ENCODE measurements at places on chromosomes 1 and 21. TPM values are rescaled to one million over a fixed set of nuclear protein-coding genes. Genes with fewer than 3 reads are reported as not detected.

The NBPF14 gene
- total RNA-seq = 42.0 TPM

The CHI3L1 gene
- not detected for total RNA-seq

The H6PD gene
- 53.1 TPM for total RNA-seq

The HSPA6 gene
- total RNA-seq = 8.1 TPM

The PEAR1 gene
- 32.0 TPM for total RNA-seq

The RXRG gene
- total RNA-seq = 10.7 TPM

The KCNE1 gene
- 10.2 TPM for total RNA-seq

The OXCT2 gene
- 4.5 TPM for total RNA-seq

The CA6 gene
- not detected for total RNA-seq

- H3K4me1 ChIP-seq = no peaks in the 10 kb centered on the region
- no peak for DNase-seq
- no peaks in the 10 kb centered on the region for H3K27me3 ChIP-seq
- no peaks in the 10 kb centered on the region for H3K36me3 ChIP-seq
Observed at GRCh38 chr1:54615531-54616279, 7.6 kb downstream of the FAM151A start.

GRCh38 chr1:54945393-54945936, 35.0 kb upstream of the TMEM61 start:
- no peak overlapping the region for H3K4me3 ChIP-seq
- no peaks in the 10 kb centered on the region for H3K4me1 ChIP-seq
- DNase-seq = no peak
- H3K27me3 ChIP-seq = no peaks in the 10 kb centered on the region
- no peak overlapping the region for H3K27ac ChIP-seq
- no peaks in the 10 kb centered on the region for H3K36me3 ChIP-seq

DNA sequence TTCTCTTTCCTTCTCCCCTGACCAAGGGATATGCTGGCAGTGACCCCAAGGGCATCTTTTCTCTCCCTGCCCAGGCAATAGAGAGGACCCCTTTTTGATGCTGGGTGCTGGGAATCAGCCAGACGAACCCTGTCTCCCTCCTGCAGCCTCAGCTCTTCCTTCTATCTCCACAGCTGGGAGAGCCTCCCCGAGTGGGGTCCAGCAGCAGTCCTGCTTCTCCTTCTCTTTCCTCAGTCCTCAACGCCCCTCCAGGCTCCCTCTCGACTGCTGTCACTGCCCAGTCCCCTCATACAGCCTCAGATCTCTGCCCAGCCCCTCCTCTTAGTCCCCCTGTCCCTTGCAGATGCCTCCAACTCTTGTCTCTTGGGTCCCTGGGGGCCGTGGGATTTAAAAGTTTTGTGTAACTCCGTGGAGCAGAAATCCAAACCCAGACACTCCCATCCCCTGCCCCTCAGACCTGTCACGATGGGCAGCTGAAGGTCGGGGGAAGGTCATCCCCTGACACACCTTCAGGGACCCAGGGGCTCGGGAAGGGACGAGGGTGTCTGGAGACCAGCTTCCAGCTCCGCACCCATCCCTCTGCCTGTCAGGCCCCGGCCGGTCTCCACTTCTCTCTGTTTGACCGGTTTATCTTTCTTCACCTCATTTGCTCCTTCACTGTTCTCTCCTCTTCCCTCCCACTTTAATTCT, 5.8 kb upstream of the ETV3L start:
- no peak overlapping the region for H3K4me3 ChIP-seq
- DNase-seq = no peak
- H3K27me3 ChIP-seq = no peaks in the 10 kb centered on the region
- H3K4me1 ChIP-seq = no peaks in the 10 kb centered on the region

- peaks cover 13% of the 10 kb centered on the region for H3K4me1 ChIP-seq
- no peaks in the 10 kb centered on the region for H3K27me3 ChIP-seq
- no peaks in the 10 kb centered on the region for H3K36me3 ChIP-seq
Observed at GRCh38 chr1:110616587-110616986, 10.4 kb upstream of the KCNA2 start.

DNA sequence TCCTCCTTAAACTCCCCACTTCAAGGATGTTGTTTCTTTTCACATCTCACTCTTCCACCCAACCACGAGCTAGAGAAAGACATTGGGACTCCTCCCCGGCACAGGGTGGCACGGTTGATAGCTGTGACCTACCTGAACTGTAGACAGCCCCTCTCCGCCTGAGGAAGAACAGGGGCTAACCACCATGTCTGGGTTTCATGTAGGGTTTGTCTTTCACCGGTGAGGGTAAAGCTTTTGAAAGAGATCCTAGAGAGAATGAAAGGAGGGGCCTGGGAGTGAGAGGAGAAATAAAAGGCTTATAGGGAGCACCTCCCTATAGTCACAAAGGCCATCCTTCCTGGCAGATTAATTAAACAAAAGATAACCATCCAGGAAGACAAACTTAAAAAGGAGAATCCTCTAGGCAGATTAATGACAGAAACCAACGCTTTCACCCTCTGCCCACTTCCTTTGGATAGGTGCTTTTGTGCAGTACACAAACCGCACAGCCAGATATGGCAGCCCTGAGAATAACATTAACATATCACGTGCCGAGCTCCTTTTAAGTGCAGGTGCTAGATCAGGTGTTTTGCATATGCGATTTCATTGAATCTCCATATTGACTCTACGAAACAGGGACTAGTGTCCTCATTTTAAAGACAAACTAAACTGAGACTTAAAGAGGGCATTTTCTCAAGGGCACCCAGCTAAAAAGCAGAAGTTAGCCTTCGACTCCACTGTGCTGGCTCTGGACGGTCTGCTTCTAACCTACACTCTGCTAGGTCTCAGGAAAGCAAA, 178.1 kb upstream of the RUNX1 start:
- no peak for DNase-seq
- no peak overlapping the region for H3K4me3 ChIP-seq
- no peak overlapping the region for H3K27ac ChIP-seq
- H3K4me1 ChIP-seq = peaks cover 12% of the 10 kb centered on the region
- no peaks in the 10 kb centered on the region for H3K27me3 ChIP-seq
- no peaks in the 10 kb centered on the region for H3K36me3 ChIP-seq

- H3K36me3 ChIP-seq = no peaks in the 10 kb centered on the region
- no peak overlapping the region for H3K4me3 ChIP-seq
- no peak overlapping the region for H3K27ac ChIP-seq
- H3K27me3 ChIP-seq = no peaks in the 10 kb centered on the region
- peaks cover 30% of the 10 kb centered on the region for H3K4me1 ChIP-seq
- DNase-seq = no peak
Observed at GRCh38 chr1:41658431-41659158, 174.1 kb upstream of the EDN2 start.

GRCh38 chr1:31764312-31765040, at the start of gene ADGRB2:
ADGRB2 (minus strand) TSS chr1:31764340; CDS start chr1:31757221, 7,119 bp downstream.
- no peak within 1 kb of the TSS for H3K27ac ChIP-seq
- peaks cover 30% of the 10 kb centered on the region for H3K27me3 ChIP-seq
- H3K36me3 ChIP-seq = no peaks in the 10 kb centered on the region
- H3K4me3 ChIP-seq = peak within 1 kb of the TSS; percentile 36
- H3K4me1 ChIP-seq = no peaks in the 10 kb centered on the region

DNA sequence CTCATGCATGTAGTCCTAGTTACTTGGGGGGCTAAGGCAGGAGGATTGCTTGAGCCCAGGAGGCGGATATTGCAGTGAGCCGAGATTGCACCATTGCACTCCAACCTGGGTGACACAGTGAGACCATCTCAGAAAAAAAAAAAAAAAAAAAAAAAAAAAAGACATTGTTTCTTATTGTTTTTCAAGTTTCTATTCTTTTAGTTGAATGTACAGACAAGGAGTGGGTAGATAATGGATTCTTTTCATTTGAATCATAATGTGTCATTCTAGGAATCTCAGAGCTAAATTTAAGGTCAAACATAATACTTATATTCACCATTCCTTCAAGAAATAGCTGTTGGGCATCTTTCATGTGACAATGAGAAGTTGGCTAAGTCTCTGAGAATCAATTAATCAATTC, 157.0 kb upstream of the C21orf91 start:
- H3K4me3 ChIP-seq = no peak overlapping the region
- H3K36me3 ChIP-seq = no peaks in the 10 kb centered on the region
- H3K27me3 ChIP-seq = no peaks in the 10 kb centered on the region
- DNase-seq = no peak

- H3K4me1 ChIP-seq = no peaks in the 10 kb centered on the region
- no peaks in the 10 kb centered on the region for H3K27me3 ChIP-seq
Observed at GRCh38 chr1:97770376-97770775, 150.5 kb downstream of the DPYD start.

- peak overlapping the region; percentile 49 for H3K4me3 ChIP-seq
- H3K27me3 ChIP-seq = no peaks in the 10 kb centered on the region
- peaks cover 33% of the 10 kb centered on the region for H3K4me1 ChIP-seq
- DNase-seq = no peak
- no peaks in the 10 kb centered on the region for H3K36me3 ChIP-seq
- H3K27ac ChIP-seq = no peak overlapping the region
Observed at GRCh38 chr1:24503059-24503751, 569 bp downstream of the RCAN3 start.

GRCh38 chr1:218394989-218395388, 49.9 kb downstream of the TGFB2 start:
- no peaks in the 10 kb centered on the region for H3K36me3 ChIP-seq
- no peaks in the 10 kb centered on the region for H3K27me3 ChIP-seq
- no peak overlapping the region for H3K4me3 ChIP-seq
- H3K4me1 ChIP-seq = peaks cover 4% of the 10 kb centered on the region
- no peak overlapping the region for H3K27ac ChIP-seq
- DNase-seq = no peak

DNA sequence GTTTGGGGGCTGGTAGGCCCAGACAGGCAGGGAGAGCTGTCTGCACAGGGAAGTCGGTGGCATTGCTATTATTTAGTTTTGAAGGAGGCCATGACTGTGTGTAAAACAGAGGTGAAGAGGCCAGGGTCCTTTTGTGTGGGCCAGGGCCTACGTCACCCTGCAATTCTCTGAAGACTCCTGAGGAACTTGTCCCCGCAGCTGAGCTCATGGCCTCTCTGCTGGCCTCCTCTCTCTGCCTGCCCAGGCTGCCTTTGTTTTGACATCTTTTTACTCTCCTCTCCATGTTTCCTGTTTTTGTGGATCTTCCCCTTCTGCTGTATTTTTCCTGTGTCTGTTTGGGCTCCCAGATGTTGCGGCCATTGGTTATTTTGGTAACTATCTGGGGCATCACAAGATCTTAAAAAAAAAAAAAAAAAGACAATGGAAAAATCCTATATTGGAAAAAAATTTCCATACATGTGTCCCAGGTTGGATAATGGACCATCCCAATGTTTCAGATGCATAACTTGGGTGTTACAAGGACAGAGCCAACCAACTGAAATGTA, 280.7 kb downstream of the RPS6KC1 start:
- no peak overlapping the region for H3K27ac ChIP-seq
- H3K27me3 ChIP-seq = no peaks in the 10 kb centered on the region
- no peaks in the 10 kb centered on the region for H3K36me3 ChIP-seq

DNA sequence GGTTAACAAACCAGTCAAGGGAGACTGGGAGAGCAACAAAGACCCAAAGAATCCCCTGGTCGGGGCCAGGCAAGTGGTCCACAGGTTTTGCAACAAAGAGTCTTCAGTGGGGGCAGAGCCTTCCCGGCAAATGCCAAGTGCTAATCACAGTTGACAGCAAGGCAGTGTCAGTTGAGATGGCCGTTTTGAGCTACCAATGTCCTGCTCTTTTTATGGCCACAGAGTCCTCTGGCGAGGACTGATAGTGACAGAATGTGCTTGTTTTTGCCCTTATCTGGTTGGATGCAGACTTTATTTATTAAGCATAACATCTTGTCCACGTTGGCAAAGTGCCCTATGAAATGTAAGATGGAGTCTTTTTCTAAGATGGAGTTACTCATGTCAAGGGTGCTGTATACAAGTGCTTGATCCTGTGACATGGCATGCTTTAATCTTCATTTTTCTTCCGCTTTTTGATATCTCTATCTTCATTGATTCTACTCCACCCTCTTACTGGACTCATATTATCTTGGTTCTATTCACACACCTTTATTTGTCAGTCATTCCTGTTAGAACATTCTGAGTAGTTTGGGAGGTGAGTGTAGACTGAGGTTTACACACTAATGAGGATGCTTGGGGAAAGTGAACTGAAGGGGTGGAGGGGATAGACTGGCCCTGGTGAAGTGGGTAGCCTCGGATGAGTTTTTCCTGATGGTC, 51.8 kb downstream of the KCNK1 start:
- no peak overlapping the region for H3K4me3 ChIP-seq
- no peak for DNase-seq
- no peak overlapping the region for H3K27ac ChIP-seq
- H3K27me3 ChIP-seq = no peaks in the 10 kb centered on the region

DNA sequence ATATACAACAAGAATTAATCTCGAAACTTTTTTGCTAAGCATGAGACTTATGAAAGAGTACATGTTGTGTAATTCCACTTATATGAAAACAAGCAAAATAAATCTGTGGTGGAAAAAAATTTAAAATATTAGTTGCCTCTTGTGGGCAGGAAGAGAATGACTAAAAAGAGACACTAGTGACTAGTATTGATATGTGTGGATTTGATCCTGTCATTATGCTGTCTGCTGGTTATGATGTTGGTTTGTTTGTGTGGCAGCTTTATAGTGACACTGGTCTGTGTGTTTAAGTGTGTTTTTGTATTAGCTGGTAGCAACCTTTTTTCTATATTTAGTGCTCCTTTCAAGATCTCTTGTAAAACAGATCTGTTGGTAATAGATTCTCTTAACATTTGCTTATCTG, 267.8 kb upstream of the NRIP1 start:
- no peaks in the 10 kb centered on the region for H3K36me3 ChIP-seq
- no peak overlapping the region for H3K4me3 ChIP-seq
- H3K4me1 ChIP-seq = no peaks in the 10 kb centered on the region

DNA sequence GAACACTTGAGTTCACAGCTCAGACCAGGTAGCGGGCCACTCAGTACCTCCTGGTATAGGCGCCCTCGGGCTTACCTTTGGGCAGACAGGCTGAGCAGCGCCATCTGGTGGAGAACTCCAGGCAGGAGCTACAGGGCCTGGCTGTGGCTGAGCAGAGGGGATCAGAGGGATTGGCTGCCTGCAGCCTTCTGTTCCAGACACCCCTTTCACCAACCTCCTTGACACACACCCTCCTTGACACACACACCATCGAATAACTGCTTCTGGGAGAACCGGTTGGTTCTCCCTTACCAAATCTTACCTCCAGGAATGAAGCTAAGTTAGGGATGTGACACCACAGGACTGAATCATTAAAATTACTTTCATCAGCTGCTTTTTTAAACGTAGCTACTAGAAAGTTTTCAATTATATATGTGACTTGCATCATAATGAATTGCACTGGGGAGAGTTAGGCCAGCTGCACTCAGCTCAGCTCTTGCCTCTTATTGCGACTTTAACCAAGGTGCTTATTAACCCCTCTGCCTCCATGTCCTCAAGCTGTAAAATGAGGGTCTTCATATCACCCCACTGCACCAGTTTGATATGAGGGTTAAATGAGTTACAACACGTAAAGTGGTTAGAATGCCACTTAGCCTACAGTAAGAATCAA, 6.6 kb downstream of the LIN28A start:
- no peaks in the 10 kb centered on the region for H3K36me3 ChIP-seq
- no peak overlapping the region for H3K4me3 ChIP-seq
- H3K27me3 ChIP-seq = peaks cover 59% of the 10 kb centered on the region

GRCh38 chr1:78049396-78049795, 3.6 kb downstream of the GIPC2 start:
- H3K4me3 ChIP-seq = no peak overlapping the region
- no peaks in the 10 kb centered on the region for H3K36me3 ChIP-seq
- no peaks in the 10 kb centered on the region for H3K27me3 ChIP-seq
- no peak overlapping the region for H3K27ac ChIP-seq
- peaks cover 14% of the 10 kb centered on the region for H3K4me1 ChIP-seq
- no peak for DNase-seq
